ENCODE measurements at places on chromosomes 4 and X. TPM values are rescaled to one million over a fixed set of nuclear protein-coding genes. Genes with fewer than 3 reads are reported as not detected.

DNA sequence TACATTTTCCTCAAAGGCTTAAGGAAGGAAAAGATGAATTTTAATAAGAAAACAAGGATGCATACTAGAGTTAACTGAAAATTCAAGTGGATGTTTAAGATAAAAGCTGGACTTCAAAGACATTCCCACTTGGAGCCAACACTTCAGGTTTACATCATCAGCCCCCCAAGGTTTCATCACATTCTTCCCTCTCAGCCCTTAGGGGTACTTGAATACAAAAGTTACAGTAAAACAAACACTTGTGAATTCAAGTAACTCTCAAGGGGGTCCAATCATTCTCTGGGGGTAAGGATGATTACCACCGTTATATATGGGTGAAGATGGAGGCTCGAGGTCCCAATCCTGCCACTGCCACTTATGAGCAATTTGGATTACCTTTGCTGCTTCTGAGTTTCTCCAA, 36.1 kb downstream of the STARD8 start:
- DNase-seq, result no peak
- H3K27ac ChIP-seq, result peak overlapping the region; percentile 55
- H3K27me3 ChIP-seq, result no peaks in the 10 kb centered on the region
- H3K36me3 ChIP-seq, result no peaks in the 10 kb centered on the region

- H3K4me1 ChIP-seq, result no peaks in the 10 kb centered on the region
- no peak for DNase-seq
- H3K4me3 ChIP-seq, result no peak overlapping the region
- H3K27me3 ChIP-seq, result no peaks in the 10 kb centered on the region
Observed at GRCh38 chr4:138174981-138175794, 67.0 kb downstream of the SLC7A11 start.

DNA sequence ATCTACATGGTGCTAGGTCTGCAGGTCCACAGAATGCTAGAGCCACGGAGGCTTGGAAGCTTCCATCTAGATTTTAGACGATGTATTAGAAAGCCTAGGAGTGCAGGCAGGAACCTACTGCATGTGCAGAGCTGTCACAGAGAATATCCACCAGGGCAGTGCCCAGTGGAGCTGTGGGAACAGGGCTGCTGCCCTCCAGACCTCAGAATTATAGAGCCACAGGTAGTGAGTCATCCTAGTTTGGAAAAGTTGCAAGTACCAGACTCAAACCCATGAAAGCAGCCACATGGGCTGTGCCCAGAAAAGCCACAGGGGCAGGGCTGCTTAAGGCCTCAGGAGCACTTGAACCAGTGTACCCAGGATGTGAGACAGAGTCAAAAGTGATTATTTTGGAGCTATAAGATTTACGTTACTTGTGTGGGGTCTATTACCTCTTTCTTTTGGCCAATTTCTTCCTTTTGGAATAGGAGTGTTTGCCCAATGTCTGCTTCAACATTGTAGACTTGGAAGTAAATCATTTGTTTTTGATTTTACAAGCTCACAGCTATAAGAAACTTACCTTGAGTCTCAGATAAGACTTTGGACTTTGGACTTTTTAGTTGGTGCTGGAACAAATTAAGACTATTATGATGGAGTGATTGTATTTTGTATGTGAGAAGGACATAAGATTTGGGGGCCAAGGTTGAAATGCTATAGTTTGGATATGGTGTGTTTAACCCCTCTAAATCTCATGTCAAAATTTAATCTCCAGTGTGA, 143.5 kb upstream of the CHRDL1 start:
- no peak overlapping the region for H3K4me3 ChIP-seq
- no peak overlapping the region for H3K27ac ChIP-seq
- H3K27me3 ChIP-seq, result no peaks in the 10 kb centered on the region

GRCh38 chr4:150402871-150403272, 179.1 kb upstream of the MAB21L2 start:
- DNase-seq, result no peak
- no peaks in the 10 kb centered on the region for H3K4me1 ChIP-seq
- no peak overlapping the region for H3K27ac ChIP-seq
- no peaks in the 10 kb centered on the region for H3K36me3 ChIP-seq
- no peaks in the 10 kb centered on the region for H3K27me3 ChIP-seq
- H3K4me3 ChIP-seq, result no peak overlapping the region

DNA sequence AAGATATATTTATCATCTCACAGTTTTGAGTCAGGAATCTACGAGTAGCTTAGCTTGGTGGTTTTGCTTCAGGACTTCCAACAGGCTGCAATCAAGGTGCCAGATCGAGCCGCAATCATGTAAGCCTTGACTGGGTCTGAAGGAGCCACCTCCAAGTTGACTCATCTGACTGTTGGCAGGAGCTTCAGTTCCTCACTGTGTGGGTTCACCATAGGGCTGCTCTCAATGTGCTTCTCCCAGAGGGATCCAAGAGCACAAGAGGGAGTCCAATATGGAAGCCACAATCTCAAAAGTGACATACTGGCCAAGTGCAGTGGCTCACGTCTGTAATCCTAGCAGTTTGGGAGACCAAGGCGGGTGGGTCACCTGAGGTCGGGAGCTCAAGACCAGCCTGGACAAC, 26.5 kb downstream of the DCHS2 start:
- H3K4me3 ChIP-seq, result no peak overlapping the region
- no peaks in the 10 kb centered on the region for H3K27me3 ChIP-seq
- no peak overlapping the region for H3K27ac ChIP-seq
- no peaks in the 10 kb centered on the region for H3K36me3 ChIP-seq
- H3K4me1 ChIP-seq, result no peaks in the 10 kb centered on the region
- no peak for DNase-seq

PRRG3 gene
- total RNA-seq, result not detected

DNA sequence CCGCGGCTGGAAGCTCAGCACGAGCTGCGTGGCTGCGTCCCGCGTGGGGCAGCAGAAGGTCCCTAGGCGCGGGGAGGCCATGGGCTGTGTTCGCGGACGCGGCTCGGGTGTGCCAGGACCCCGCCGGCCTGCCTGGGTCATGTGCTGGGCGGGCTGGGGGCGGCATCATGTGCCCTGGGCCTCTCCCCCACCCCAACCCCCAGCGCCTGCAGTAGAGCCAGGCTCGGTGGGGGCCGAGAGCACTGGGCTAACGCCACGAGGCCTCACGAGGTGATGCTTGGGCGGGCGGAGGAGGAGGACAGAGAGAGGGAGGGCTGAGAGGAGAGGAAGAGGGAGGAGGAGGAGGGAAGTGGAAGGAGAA, at the start of gene GPR143:
Gene GPR143 (minus strand): TSS at position 111 of the 361 bp plus-strand sequence. CDS start 30 bp downstream, at position 81.
- H3K4me1 ChIP-seq, result no peaks in the 10 kb centered on the region
- no peak for DNase-seq
- no peaks in the 10 kb centered on the region for H3K27me3 ChIP-seq

DNA sequence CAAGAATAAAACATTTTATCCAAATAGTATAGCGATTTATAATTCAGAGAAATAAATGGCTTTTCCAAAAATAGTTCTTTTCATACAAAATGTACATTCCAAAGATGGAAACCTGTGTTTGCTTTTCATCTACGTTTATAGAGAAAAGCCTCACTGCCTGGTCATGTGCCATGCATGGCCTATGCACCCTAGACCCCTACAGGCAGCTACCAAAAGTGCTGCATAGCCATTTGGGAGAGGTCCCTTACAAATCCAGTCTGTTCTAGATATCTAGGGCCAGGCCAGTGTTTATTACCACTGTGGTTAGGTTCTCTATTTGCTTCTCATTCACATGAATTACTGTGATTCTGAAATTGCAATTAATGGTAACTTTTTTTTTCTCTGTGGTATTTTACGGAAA, 17.2 kb downstream of the HMGB2 start:
- no peak overlapping the region for H3K27ac ChIP-seq
- H3K4me3 ChIP-seq, result no peak overlapping the region

GRCh38 chr4:152480901-152481300, 55.0 kb downstream of the FBXW7 start:
- H3K4me1 ChIP-seq, result peaks cover 6% of the 10 kb centered on the region
- H3K4me3 ChIP-seq, result no peak overlapping the region
- H3K27me3 ChIP-seq, result no peaks in the 10 kb centered on the region
- DNase-seq, result no peak

GRCh38 chrX:70960730-70961129, 29.8 kb upstream of the SLC7A3 start:
- no peak overlapping the region for H3K4me3 ChIP-seq
- no peaks in the 10 kb centered on the region for H3K36me3 ChIP-seq
- H3K27me3 ChIP-seq, result no peaks in the 10 kb centered on the region
- no peak for DNase-seq
- no peaks in the 10 kb centered on the region for H3K4me1 ChIP-seq

ANKRD50 gene
- total RNA-seq, result 16.0 TPM

GRCh38 chrX:27575565-27575964, 14.6 kb upstream of the DCAF8L2 start:
- no peak for DNase-seq
- H3K36me3 ChIP-seq, result no peaks in the 10 kb centered on the region
- no peaks in the 10 kb centered on the region for H3K4me1 ChIP-seq
- no peak overlapping the region for H3K4me3 ChIP-seq
- no peaks in the 10 kb centered on the region for H3K27me3 ChIP-seq

CORIN gene
- total RNA-seq, result 3.3 TPM

- no peak overlapping the region for H3K27ac ChIP-seq
- no peak overlapping the region for H3K4me3 ChIP-seq
- peaks cover 14% of the 10 kb centered on the region for H3K4me1 ChIP-seq
- no peak for DNase-seq
- no peaks in the 10 kb centered on the region for H3K27me3 ChIP-seq
Observed at GRCh38 chrX:81259714-81260395, 58.0 kb downstream of the SH3BGRL start.

GRCh38 chrX:7062903-7063302, 84.6 kb upstream of the STS start:
- no peaks in the 10 kb centered on the region for H3K36me3 ChIP-seq
- no peak overlapping the region for H3K27ac ChIP-seq
- H3K27me3 ChIP-seq, result no peaks in the 10 kb centered on the region
- DNase-seq, result no peak
- H3K4me3 ChIP-seq, result no peak overlapping the region

NLGN3 gene
- total RNA-seq, result 1.0 TPM

ASB9 gene
- total RNA-seq, result 5.2 TPM

DNA sequence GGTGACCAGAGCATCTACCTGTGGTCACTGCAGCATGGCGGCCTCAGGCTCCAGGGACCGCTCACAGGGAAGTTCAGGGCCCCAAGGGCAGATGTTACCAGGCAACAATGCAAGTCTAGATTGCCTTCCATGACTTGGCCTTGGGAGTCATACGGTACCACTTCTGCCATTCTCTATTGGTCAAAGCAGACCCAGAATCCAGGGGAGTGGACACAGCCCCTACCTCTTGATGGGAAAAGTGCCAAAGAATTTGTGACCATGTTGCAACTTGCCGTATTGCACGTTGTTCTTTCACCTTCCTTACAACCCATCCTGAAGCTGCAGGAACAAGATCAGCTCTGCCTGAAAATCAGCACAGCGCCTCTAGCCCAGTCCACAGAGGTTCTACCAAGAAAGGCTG, 111.1 kb downstream of the IRF2 start:
- peak; percentile 26 for DNase-seq
- no peaks in the 10 kb centered on the region for H3K36me3 ChIP-seq
- no peaks in the 10 kb centered on the region for H3K27me3 ChIP-seq
- H3K27ac ChIP-seq, result no peak overlapping the region
- no peak overlapping the region for H3K4me3 ChIP-seq

TMEM271 gene
- not detected for total RNA-seq
